Smooth muscle cell of the pulmonary artery (primary cell): ENCODE measurements at places on chromosomes 1 and 21. TPM values are rescaled to one million over a fixed set of nuclear protein-coding genes. Genes with fewer than 3 reads are reported as not detected.

The KRTAP15-1 gene
- total RNA-seq: not detected in 2 replicates

The OR2L13 gene
- not detected in 2 replicates for total RNA-seq

The SFN gene
- total RNA-seq: 0.20 and 1.2 TPM in 2 replicates

The PTAFR gene
- total RNA-seq: 0.03 and 0.07 TPM in 2 replicates

The DNAJC6 gene
- 4.3 and 6.8 TPM in 2 replicates for total RNA-seq

The ANXA9 gene
- 0.20 TPM in 1 of 2 replicates, not detected in the other for total RNA-seq

The VSIG8 gene
- total RNA-seq: 0.07 TPM in 1 of 2 replicates, not detected in the other
